ENCODE measurements at places on chromosomes 2 and 18. TPM values are rescaled to one million over a fixed set of nuclear protein-coding genes. Genes with fewer than 3 reads are reported as not detected.

Gene OR6B2
- total RNA-seq = not detected

Gene CCDC68
- 3.4 TPM for total RNA-seq

Gene ELMOD3
- 11.1 TPM for total RNA-seq

Gene VRK2
- 34.7 TPM for total RNA-seq

Gene LIPG
- 0.06 TPM for total RNA-seq

Gene KCNG2
- not detected for total RNA-seq

Gene HRH4
- total RNA-seq = 0.02 TPM

Gene GREB1
- total RNA-seq = 2.7 TPM

Gene CXCR1
- total RNA-seq = not detected

Gene TUBA3E
- total RNA-seq = not detected

Gene VIT
- total RNA-seq = not detected

Gene TMEM178A
- total RNA-seq = 0.10 TPM

Gene FSHR
- total RNA-seq = 0.07 TPM

Gene KRTCAP3
- 1.1 TPM for total RNA-seq

Gene TEKT4
- total RNA-seq = not detected

Gene POTEC
- total RNA-seq = not detected
